ENCODE measurements at places on chromosomes 2 and 18. TPM values are rescaled to one million over a fixed set of nuclear protein-coding genes. Genes with fewer than 3 reads are reported as not detected.

Gene LRRC30
- total RNA-seq = not detected

Gene NEUROD1
- not detected for total RNA-seq

- no peak overlapping the region for H3K4me3 ChIP-seq
- no peak overlapping the region for H3K27ac ChIP-seq
- H3K36me3 ChIP-seq = no peaks in the 10 kb centered on the region
- no peaks in the 10 kb centered on the region for H3K4me1 ChIP-seq
- H3K27me3 ChIP-seq = no peaks in the 10 kb centered on the region
Measured at GRCh38 chr2:2851806-2852777, 521.0 kb upstream of the MYT1L start.

- no peak overlapping the region for H3K27ac ChIP-seq
- no peaks in the 10 kb centered on the region for H3K4me1 ChIP-seq
- peak overlapping the region; percentile 63 for H3K4me3 ChIP-seq
- H3K36me3 ChIP-seq = no peaks in the 10 kb centered on the region
- H3K27me3 ChIP-seq = no peaks in the 10 kb centered on the region
Measured at GRCh38 chr2:172172513-172173173, 69.9 kb upstream of the DLX2 start.

DNA sequence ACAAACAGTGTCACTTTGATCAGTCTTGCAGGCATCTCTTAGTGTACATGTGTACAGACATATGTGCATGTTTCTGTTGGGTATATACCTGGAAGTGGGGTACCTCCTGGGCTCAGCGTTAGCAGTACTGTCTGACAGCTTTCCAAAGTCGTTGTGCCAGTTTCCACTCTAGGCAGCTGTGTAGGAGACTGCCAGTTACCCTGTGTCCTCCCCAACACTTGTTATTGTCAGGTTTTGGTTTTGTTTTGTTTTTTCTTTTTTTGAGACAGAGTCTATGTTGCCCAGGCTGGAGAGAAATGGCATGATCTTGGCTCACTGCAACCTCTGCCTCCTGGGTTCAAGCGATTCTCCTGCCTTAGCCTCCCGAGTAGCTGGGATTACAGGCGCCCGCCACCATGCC lies 6.2 kb downstream of the FKBP1B start:
- no peak overlapping the region for H3K27ac ChIP-seq
- no peak for DNase-seq
- no peaks in the 10 kb centered on the region for H3K36me3 ChIP-seq
